ENCODE measurements at places on chromosomes 11 and 22.
A peak's percentile ranks its signal among the peaks of the same experiment; 100 is the strongest.

- H3K4me3 ChIP-seq = no peak overlapping the region
- DNase-seq = no peak
These were observed 13.4 kb downstream of the VWCE start for GRCh38 chr11:61281581-61282250.

- H3K4me3 ChIP-seq = no peak overlapping the region
- no peaks in the 10 kb centered on the region for H3K4me1 ChIP-seq
- H3K36me3 ChIP-seq = no peaks in the 10 kb centered on the region
- no peak for DNase-seq
- no peak overlapping the region for H3K27ac ChIP-seq
- H3K27me3 ChIP-seq = peaks cover 67% of the 10 kb centered on the region
These were observed 138.6 kb upstream of the ARHGAP20 start for GRCh38 chr11:110850846-110851245.

DNA sequence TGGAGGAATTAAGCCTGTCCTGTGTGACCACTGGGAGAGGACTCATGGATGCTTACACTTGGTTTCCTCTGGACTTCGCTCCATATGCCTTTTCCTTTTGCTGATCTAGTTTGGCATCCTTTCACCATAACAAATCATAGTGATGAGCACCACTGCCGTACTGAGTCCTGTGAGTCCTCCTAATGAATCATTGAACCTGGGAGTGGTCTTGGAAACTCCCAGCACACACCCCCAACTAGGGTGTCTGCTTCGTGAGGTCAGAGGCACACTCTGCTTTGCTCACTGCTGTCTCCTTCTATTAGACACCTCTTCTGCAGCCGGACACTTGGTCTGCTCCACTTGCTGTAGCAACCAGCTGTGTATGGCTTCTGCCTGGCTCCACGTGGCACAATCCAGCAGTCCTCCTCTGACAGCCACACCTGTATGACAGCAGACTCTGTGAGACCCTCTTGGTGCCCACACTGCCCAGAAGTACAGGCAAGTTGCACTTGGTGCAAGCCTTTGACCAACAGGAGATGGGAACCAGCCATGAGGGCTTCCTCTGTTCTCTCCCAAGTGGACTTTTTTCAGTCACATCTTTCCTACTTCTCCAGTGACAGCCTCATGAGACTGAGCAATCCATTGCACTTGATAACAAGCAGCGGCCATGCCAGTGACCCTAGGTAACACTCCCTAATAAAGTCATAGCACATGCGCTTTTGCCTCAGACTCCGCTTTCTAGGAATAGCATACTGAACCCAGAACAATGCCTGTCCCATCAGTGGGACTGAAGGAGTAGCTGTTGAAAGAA lies 65.0 kb upstream of the HMGXB4 start:
- no peak overlapping the region for H3K4me3 ChIP-seq
- no peaks in the 10 kb centered on the region for H3K4me1 ChIP-seq
- peaks cover 1% of the 10 kb centered on the region for H3K36me3 ChIP-seq
- H3K27ac ChIP-seq = no peak overlapping the region
- DNase-seq = no peak

DNA sequence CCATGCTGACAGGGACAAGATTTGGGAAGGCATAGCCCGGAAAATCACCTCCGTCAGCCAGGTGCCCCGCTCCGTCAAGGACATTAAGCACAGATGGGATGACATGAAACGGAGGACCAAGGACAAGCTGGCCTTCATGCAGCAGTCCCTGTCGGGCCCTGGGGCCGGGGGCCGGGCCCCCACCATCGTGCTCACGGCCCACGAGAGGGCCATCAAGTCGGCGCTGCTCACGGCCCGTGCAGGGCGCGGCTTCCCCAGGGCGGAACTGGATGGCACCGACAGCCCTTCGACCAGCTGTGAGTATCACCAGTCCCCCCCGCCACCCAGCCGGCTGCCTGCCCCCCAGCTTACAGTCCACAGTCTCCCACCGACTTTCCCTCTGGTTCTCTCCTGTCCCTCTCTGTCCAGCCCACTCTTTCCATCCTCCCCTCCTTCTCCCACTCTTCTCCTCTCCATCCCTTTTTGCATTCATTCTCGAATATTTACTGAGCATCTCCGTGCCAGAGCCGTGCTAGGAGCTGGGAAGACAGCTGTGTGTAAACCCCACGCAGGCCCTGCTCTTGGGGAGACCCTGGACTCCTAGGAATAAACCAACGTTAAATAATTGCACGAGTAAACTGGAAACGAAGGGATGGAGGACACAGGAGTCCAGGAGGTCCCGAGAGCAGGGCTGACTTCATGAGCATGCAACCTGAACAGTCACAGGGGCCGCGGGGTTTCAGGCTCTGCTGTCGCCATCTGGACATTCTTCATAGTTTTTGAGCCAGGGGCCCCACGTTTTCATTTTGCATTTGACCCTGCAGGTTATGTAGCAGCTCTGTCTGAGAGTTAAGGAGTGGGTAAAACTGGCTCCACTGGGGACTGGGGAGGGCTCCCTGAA lies 62.8 kb downstream of the PRDM11 start:
- no peak overlapping the region for H3K4me3 ChIP-seq
- H3K27ac ChIP-seq = no peak overlapping the region
- peaks cover 10% of the 10 kb centered on the region for H3K4me1 ChIP-seq
- H3K27me3 ChIP-seq = no peaks in the 10 kb centered on the region
- peaks cover 5% of the 10 kb centered on the region for H3K36me3 ChIP-seq

DNA sequence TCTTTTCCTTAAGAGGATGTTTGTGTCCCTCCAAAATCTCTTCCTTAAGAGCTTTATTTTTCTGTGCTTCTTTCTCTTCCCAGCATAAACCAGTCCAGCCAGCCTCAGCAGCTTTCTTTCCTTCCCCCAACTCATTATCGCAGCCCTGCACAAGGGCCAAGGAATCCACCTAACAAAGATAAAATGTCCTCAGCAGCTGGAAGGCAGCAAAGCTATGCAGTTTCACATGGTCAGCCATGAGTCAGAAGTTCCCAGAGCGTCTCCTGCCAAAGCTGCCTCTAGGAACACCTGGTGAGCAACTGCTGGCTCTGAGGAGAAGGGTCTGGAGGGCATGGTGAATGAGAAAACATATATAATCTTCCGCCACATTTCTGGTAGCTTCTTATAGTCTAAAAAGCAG lies 45.3 kb upstream of the HMGXB4 start:
- no peak overlapping the region for H3K4me3 ChIP-seq
- H3K27me3 ChIP-seq = peaks cover 69% of the 10 kb centered on the region
- H3K4me1 ChIP-seq = no peaks in the 10 kb centered on the region
- no peaks in the 10 kb centered on the region for H3K36me3 ChIP-seq

GRCh38 chr11:47523490-47524225 lies 29.3 kb downstream of the CELF1 start:
- H3K36me3 ChIP-seq = peaks cover 15% of the 10 kb centered on the region
- peak overlapping the region; percentile 81 for H3K27ac ChIP-seq
- peak overlapping the region; percentile 62 for H3K4me3 ChIP-seq
- DNase-seq = no peak
- peaks cover 57% of the 10 kb centered on the region for H3K4me1 ChIP-seq
- no peaks in the 10 kb centered on the region for H3K27me3 ChIP-seq

GRCh38 chr11:120775986-120776951 lies 247.6 kb upstream of the TBCEL start:
- H3K36me3 ChIP-seq = peaks cover 2% of the 10 kb centered on the region
- H3K4me3 ChIP-seq = no peak overlapping the region
- no peak for DNase-seq
- H3K4me1 ChIP-seq = peaks cover 5% of the 10 kb centered on the region
- H3K27ac ChIP-seq = no peak overlapping the region

Measured in central memory CD8-positive, alpha-beta T cell (primary cell).